ENCODE measurements at places on chromosomes 16 and 17. TPM values are rescaled to one million over a fixed set of nuclear protein-coding genes. Genes with fewer than 3 reads are reported as not detected.

The ARL5C gene
- not detected for total RNA-seq

The MYL4 gene
- not detected for total RNA-seq

The MMP2 gene
- 18.5 TPM for total RNA-seq

The PRAC2 gene
- total RNA-seq = not detected

The GAS2L2 gene
- total RNA-seq = not detected

The SNTB2 gene
- total RNA-seq = 25.2 TPM

The TBC1D3G gene
- total RNA-seq = not detected

The PLXDC1 gene
- total RNA-seq = 3.1 TPM

The PDPR gene
- total RNA-seq = 16.3 TPM

The CLEC19A gene
- not detected for total RNA-seq

The PRR35 gene
- not detected for total RNA-seq

The KCTD19 gene
- not detected for total RNA-seq

The ARL6IP1 gene
- total RNA-seq = 76.4 TPM

The HLF gene
- 10.8 TPM for total RNA-seq

The OTOP2 gene
- total RNA-seq = 0.36 TPM

The HASPIN gene
- 3.4 TPM for total RNA-seq

The SLC35G6 gene
- total RNA-seq = not detected

The PIRT gene
- total RNA-seq = not detected

The LDHD gene
- 9.2 TPM for total RNA-seq

The CTRB1 gene
- 0.44 TPM for total RNA-seq

The CCL17 gene
- total RNA-seq = 1.6 TPM

The SMPD3 gene
- total RNA-seq = 0.52 TPM

The ATP1B2 gene
- total RNA-seq = 0.36 TPM

The NOTUM gene
- not detected for total RNA-seq

The CCDC200 gene
- total RNA-seq = not detected

The ABCA10 gene
- total RNA-seq = 2.8 TPM

The WNT9B gene
- total RNA-seq = not detected

The CACNG5 gene
- total RNA-seq = not detected

The AOC3 gene
- total RNA-seq = 5.7 TPM

The KCNAB3 gene
- total RNA-seq = 0.44 TPM

The CD300LF gene
- 0.40 TPM for total RNA-seq

The UNC13D gene
- 26.0 TPM for total RNA-seq

The BCL6B gene
- total RNA-seq = 3.7 TPM

The C16orf46 gene
- not detected for total RNA-seq

The ACSM5 gene
- 0.12 TPM for total RNA-seq

The PPM1E gene
- 0.04 TPM for total RNA-seq

The POLR2C gene
- 32.0 TPM for total RNA-seq

The SRCIN1 gene
- total RNA-seq = 6.6 TPM

The JPH3 gene
- 0.16 TPM for total RNA-seq

The GNGT2 gene
- total RNA-seq = 0.28 TPM

The CTRB2 gene
- total RNA-seq = not detected

The TBC1D3E gene
- total RNA-seq = not detected

The KRT17 gene
- 380 TPM for total RNA-seq

The TP53TG3B gene
- total RNA-seq = not detected

The TMIGD1 gene
- not detected for total RNA-seq

The C17orf50 gene
- total RNA-seq = not detected

The FUS gene
- total RNA-seq = 127 TPM

The HSPB9 gene
- not detected for total RNA-seq

The ABCC6 gene
- total RNA-seq = 0.08 TPM

The OR1F1 gene
- total RNA-seq = not detected

The ZCCHC14 gene
- 11.4 TPM for total RNA-seq

The SEPTIN1 gene
- total RNA-seq = 2.4 TPM
